ENCODE measurements at places on chromosomes 12 and 14.

DNA sequence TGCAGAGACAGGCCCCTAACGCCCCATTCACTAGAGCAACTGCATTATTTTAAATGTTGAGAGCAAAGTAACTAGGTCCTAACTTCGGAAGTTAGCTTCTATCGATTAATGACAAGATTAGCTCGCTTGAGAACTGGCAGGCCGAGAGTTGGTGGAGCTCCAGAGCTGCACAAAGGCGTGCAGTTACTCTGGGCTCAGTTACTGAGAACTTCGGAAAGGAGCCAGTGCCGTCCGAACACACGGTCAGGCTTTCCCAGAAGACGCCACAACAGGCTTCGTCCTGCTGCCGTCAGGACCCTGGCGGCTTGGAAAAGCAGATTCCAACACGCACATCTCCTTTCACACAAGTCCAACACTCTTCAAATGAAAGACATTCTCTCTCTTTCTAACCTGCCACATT is 45.4 kb upstream of the TESC start:
- no peak for DNase-seq

DNA sequence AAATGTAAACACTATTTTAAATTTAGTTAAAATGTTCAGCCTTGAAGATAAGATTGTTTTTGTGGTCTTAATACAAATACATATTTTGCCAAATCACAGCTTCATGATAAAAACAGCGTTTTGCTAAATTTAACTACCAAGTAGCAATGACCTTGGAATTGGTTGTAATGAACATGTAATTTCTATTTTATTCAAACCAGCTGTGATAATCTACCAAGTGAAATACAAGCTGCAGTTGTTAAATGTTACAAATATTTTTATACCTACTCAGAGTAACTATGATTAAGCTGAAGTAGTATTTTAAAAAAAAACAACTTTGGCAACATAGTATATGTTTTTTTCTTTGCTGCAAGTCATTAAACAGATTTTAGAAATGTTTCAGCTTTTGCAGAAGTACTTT is 96.2 kb downstream of the CPSF2 start:
- DNase-seq: no peak

DNA sequence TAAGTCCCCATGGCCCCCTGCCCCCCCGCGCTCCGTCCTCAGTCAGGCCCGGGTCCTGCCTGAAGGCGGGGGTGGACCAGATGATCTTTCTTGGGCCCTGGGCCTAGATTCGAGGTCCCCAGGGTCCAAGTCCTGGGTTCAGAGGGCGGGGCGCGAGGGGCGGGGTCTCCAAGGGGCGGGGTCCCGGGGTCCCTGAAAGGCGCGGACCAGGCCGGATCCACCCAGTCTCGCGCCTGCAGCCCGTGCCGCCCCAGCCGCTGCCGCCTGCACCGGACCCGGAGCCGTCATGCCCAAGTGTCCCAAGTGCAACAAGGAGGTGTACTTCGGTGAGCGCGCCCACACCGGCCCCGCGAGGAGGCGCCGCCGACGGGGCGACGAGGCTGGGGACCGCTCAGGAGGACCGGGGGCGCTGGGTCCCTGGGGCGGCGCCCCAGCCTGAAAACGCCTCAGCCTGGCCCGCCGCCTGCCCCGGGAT is 325 bp downstream of the CRIP1 start:
- DNase-seq: no peak

GRCh38 chr12:60100160-60100559 is 504.3 kb downstream of the SLC16A7 start:
- DNase-seq: no peak
